ENCODE measurements at places on chromosomes 13 and 19. TPM values are rescaled to one million over a fixed set of nuclear protein-coding genes. Genes with fewer than 3 reads are reported as not detected.

CYSLTR2 gene
- not detected for total RNA-seq

CGB3 gene
- total RNA-seq: not detected

PCDH20 gene
- total RNA-seq: not detected

ATP5F1D gene
- total RNA-seq: 32.7 TPM

SMIM44 gene
- total RNA-seq: not detected

ZNF844 gene
- total RNA-seq: 2.5 TPM

GPC6 gene
- total RNA-seq: 29.8 TPM

Data from subcutaneous preadipocyte (primary cell).